Memory B cell (primary cell): ENCODE measurements at places on chromosomes 11 and 22.

GRCh38 chr22:30078320-30079311 lies 1.6 kb upstream of the HORMAD2 start:
- DNase-seq, result no peak

GRCh38 chr11:112004389-112004788 lies 20.8 kb upstream of the DLAT start:
- DNase-seq, result peak; percentile 29

GRCh38 chr11:44018127-44018521 lies 29.7 kb upstream of the ACCSL start:
- DNase-seq, result no peak

- DNase-seq, result no peak
Observed at GRCh38 chr22:46465345-46465720, 72.1 kb downstream of the CELSR1 start.

DNA sequence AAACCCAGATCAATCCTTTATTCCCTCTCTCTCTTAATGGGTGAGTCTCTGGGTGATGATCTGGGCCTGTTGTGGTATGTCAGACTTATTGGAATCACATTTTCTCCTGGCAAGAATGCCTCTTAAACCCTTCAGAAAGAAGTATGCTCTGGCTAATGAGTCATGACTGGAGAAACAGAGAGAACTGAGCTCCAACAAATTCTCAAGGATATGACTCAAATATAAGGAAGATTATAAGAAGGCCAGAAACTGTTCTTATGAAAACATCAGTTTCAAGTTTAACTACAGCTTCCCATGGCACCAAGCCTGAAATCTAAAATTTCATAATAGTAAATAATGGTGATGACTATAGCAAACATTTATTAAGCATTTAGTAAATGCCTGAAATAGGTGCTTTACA lies 83.9 kb downstream of the OR5AK2 start:
- DNase-seq, result no peak

DNA sequence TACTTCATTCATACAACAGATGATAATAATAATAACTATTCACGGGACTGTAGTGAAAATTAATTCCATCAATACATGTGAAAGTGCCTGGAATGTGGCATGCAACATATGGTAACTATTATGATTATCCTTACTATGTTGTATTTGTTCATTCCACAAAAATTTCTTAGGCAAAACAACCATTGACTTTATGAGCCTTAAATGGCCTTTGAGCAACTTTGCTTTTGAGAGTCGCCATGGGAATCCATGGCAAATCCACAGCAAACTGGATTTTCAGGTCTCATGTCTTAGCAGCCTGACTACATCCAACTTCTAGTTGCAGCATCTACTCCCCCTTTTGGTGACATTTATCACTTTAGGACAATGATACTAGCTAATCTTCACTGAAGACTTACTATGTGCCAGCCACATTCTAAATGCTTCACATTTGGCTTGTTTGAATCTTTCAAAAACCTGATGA lies 56.8 kb downstream of the SLC1A2 start:
- DNase-seq, result no peak
